ENCODE measurements at places on chromosomes 11 and 22.
A peak's percentile ranks its signal among the peaks of the same experiment; 100 is the strongest.

DNA sequence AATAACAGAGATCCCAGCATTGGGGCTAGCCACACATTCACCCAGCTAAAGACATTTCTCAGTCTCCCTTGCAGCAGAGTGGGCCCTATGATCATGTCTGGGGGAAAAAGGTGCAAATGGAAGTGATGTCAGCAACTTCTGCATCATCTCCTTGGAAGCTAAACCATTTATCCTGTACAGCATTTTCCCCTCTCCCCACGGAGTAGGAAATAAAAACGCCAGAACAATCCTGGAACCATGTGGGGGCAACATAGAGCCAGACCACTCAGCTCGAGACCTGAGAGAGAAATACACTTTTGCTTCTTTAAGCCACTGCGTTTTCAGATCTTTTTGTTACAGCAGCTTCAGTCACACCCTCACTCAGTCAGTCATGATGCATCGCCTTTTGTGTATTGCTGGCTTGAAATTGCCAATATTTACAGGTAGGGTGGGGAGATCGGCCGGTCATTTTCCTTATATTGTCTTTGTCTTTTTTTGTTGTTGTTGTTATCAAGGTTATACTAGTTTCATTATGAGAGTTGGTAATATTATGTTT is 9.1 kb upstream of the RAC2 start:
- no peak for DNase-seq

DNA sequence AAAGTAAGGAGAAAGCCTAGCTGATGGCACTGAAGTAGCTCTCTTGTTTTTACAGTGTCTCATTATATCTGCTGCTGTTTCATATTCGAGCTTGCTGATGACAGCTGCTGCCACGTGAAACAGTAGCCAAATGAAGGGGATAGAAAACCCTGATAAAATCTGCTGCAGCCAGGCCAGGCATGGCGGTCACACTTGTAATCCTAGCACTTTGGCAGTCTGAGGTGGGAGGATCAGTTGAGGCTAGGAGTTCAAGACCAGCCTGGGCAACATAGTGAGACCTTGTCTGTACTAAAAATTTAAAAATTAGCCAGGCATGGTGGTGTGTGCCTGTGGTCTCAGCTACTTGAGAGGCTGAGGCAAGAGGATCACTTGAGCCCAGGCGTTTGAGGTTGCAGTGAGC is 13.4 kb downstream of the IFT46 start:
- no peak for DNase-seq

DNA sequence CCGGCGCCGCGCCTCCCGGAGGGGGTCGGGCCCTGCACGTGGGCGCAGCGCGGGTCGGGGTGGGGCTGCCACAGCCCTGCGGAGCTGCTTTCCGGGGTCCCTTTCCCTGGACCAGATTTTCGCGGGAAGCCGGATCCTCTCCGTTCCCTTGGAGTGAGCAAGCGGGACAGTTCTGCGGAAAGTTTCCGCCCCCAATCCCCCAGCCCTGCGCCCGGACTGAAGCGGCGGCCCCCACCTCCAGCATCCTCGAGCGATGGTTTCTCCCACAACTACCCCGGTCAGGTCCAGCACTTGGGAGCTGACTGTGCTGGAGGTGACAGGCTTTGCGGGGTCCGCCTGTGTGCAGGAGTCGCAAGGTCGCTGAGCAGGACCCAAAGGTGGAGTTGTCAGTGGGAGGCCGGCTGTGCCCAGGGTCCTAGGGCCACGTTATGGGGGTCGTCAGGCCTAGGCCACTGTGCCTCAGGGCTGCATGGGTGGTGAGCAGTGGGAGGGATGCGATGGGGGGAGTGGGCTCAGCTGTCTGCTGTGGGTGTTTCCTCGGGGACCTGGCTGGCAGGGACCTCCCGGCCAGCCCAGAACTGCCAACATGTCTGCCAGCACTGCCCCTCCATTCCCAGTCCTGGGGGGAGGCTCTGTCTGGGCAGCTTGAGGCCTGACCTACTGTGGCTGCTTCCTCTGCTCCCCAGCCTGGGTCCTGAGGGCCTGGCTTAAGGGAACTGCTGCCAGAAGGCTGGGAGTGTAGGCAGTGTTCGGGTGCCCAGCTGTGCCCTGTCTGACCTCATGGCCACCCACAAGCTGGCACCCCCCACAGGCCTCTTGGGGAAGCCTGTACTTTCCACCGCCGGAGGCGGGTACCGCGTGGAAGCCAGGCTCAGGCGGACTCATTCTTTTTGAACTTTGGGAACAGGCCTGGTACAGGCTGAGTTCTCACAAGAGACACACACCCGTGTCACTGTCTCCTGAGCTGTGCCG is 726 bp downstream of the ST3GAL4 start:
- DNase-seq = no peak

GRCh38 chr22:29375398-29376076 is 12.8 kb downstream of the AP1B1 start:
- DNase-seq = no peak

GRCh38 chr22:23164091-23164490 is 16.2 kb upstream of the BCR start:
- no peak for DNase-seq

DNA sequence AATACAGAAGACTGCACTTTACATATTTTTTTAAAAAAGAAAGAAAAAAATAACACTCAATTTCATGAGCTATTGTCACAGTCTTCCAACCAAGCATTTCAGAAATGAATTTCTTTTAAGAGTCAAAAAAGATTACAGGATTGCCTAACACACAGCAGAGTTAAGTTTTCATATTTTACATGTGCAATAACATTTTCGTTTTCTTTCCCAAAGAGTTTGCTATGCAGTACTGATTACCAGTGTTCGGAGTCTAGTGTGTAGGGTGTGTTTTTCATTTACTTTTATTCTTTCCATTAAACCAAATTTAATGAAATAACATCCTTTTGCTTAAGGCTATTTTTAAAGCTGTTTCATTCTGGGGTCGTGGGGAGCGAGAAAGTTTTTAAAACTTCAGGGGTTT is 53.2 kb downstream of the MN1 start:
- no peak for DNase-seq

DNA sequence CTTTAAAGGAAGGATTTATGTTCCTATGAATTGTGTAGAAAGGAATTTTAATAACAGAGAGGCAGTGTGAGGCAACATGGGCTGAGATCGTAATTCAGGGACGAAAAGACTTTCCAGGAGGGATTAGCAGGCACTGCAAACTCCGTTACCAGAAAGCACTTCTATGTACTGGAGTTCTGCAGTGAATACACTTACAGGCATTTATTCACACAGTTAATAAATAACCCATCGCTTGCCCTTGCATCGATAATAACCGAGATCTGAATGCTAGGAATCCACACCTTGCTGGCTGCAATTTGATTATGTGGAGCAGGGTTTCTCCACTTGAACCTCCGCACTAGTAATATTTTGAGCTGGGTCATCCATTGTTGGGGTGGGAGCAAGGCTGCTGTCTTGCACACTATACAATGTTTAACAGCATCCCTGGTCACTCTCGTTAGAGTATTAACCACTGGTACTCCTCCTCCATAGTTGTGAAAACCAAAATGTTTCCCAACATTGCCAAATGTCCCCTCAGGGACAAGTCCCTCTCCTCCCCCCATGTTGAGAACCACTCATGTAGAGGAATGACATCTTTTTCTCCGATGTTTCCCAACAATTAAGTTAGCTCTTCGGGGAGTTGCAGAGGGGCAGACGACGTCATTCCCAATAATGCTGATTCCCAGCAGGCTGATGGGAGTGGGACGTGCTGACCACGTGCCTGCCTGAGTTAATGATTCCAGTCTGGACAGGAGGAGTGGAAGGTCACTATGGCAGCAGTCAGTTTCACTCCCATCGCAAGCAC is 99.5 kb downstream of the SNX19 start:
- DNase-seq = no peak

GRCh38 chr11:35714882-35715627 is 52.5 kb downstream of the TRIM44 start:
- no peak for DNase-seq

GRCh38 chr22:46122511-46122971 is 27.8 kb upstream of the PPARA start:
- peak; percentile 61 for DNase-seq

DNA sequence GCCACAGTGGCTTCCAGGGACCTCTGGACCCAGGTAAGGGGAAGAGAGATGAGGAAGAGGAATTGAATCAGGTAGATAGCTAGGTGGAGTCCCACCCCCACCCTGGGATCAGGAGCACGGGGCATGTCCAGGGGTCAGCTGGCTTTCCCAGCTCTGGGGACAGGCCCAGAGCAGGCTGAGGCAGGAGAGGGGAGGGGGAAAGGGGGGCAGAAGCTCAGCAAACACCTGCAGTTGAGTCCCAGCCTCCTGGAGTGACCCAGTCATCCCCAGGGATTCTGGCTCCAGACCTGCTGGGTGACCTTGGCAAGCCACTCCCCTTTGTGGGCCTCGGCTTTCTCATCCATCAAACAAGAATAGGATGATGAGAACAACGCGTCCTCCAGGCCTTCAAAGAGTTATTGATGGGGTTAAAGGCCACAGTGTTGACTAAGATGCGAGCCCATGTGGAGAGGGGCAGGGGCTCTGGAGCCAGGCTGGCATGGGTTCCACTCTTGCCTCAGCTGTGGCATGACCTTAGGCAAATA is 16.0 kb downstream of the STARD10 start:
- no peak for DNase-seq

DNA sequence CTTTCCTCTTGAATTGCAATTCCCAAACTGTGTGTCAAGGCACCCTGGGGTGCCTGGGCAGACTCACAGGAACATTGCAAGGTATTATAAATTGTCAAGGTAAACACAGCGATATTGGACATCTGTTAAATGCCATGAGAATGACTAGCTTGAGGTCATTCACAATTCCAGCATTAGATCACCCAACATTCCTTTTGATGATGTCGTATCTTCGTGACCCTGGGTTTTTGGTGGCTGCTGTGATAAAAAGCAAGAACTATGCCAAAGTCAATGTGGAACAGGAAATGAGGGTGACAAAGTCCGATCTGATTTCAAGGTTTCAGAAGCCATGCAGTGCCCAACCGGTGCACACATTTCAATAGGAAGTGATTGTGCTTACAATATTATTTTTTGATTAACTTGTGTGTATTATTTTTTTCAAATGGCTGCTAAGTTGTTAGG is 458.4 kb downstream of the MIAT start:
- no peak for DNase-seq

DNA sequence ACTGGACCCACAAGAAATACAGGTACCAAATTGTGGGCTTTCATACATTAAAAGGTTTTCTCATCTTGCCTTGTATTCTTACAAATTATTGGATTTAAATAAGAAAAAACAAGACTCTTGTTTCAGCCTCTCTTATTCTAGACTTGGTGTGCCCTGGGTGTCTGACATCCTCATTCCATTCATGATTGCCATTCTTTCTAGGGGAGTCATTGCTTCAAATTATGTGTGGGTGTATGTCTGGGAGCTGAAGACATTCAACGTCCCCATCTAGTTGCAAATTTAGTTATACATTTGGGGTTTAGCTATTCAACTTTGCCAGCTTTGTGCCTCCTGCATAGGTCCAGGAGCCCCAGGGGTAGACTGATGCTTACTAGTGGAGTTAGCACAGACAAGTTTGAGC is 18.1 kb downstream of the MAML2 start:
- DNase-seq = no peak

DNA sequence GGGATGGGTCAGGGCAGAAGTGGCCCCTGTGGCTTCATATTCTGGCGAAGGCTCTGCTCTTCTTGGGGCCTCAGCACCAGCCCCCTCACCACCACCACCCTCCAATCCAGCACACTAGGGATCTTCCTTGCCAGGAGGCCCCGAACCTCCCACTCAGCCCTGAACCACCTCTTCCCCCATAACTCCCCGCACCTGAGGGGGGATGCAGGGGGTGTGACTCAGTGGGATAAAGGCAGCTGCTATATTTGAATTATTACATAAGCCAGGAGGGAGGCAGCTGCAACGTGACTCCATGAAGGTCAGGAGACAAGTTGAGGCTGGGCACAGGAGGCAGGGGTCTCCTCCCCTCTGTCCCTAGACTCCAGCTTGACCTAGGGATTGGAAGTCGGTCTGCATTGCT is 5.6 kb upstream of the PDE2A start:
- DNase-seq = no peak

GRCh38 chr22:26610996-26611395 is 6.8 kb downstream of the CRYBB1 start:
- DNase-seq = no peak

DNA sequence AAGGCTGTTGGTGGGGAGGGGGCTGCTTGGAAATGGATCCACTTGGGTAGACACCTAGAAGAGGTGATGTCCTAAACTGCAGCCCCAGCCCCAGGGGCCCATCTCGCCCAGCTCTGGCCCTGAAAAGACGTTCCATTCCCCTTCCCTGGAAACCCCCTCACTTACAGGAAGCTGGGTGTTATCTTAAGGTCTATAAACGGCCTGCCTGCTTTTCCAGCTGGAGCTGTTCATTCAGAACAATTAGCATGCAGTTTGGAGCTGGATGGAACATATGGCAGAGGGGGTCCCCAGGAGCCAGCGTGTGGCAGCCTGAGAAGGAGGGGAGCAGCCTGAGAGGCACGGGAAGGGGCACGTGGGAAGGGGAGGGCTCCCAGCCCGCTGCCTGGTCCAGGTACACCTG is 139.6 kb downstream of the PKNOX2 start:
- DNase-seq = no peak

- no peak for DNase-seq
Observed at GRCh38 chr11:81717695-81718094, 1016.0 kb downstream of the FAM181B start.

- DNase-seq = no peak
Observed at GRCh38 chr11:61881397-61881796, 9.9 kb downstream of the FADS3 start.

- DNase-seq = no peak
Observed at GRCh38 chr22:20904008-20904979, 12.9 kb upstream of the CRKL start.

DNA sequence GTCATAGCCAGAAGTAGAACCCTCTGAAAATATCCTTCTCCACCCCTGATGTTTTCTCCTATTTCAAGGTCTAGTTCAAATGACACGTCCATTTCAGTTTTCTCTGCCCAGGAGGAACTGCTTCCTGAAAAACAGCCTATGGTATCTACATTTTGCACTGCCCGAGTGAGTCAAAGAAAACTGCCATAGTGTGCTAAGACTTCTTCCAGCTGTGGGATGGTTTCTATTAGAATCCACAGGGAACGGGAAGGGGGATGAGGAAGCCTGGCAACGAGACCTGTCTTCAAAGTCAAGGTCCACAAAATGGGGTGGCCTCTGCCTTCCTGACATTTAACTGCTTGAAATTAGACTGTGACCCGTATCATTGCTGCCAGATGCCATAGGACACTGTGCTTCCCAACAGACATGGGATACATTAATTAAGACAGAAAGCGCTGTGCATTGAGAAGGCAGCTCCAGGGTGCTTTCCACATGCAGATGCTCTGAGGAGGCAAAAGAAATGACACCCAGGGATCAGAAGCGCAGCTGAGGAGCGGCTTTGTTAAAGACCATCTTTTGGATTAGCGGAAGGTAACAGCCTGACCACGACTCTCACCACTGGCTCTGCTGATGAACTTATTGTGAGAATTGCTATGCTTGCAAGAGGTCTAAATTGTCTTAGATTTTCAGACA is 39.4 kb upstream of the NUP50 start:
- DNase-seq = no peak

- DNase-seq = no peak
Observed at GRCh38 chr11:111785886-111786412, 19.8 kb upstream of the PPP2R1B start.

GRCh38 chr22:41687901-41688364 is 734 bp downstream of the SNU13 start:
- DNase-seq = no peak

- DNase-seq = no peak
Observed at GRCh38 chr22:32829451-32829851, 27.9 kb downstream of the TIMP3 start.

GRCh38 chr11:126140201-126140925 is 71.1 kb downstream of the RPUSD4 start:
- DNase-seq = no peak

GRCh38 chr11:65911682-65912568 is 6.9 kb downstream of the C11orf68 start:
- no peak for DNase-seq

GRCh38 chr11:133898031-133898769 is 52.9 kb upstream of the SPATA19 start:
- DNase-seq = no peak
